ENCODE measurements at places on chromosomes 5 and 9.

- DNase-seq, result no peak
These were observed 28.9 kb downstream of the PLPP7 start for GRCh38 chr9:131318231-131319085.

- peak; percentile 1 for DNase-seq
These were observed 133.1 kb upstream of the POU5F2 start for GRCh38 chr5:93874491-93874890.

GRCh38 chr5:146623666-146624065 lies 107.7 kb upstream of the GPR151 start:
- no peak for DNase-seq

DNA sequence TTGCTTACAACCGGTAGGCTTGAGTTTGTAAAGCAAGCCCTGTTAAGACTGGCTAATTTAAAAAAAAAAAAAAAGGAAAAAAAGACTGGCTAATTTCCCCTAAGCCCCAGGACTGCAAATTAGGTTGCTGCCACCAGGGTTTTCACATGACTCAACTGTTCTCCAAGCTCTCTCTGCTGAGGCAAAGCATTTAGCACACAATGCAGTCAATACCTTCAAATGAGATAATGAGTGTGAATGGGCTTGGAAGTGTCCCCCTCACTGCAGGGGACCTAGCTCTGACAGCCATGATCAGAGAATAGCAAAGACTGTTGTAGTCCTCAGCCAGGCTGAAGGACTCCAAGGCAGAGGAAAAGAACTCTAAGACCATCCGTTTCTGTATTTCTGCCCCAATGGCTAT lies 42.8 kb upstream of the ZSWIM6 start:
- DNase-seq, result no peak

DNA sequence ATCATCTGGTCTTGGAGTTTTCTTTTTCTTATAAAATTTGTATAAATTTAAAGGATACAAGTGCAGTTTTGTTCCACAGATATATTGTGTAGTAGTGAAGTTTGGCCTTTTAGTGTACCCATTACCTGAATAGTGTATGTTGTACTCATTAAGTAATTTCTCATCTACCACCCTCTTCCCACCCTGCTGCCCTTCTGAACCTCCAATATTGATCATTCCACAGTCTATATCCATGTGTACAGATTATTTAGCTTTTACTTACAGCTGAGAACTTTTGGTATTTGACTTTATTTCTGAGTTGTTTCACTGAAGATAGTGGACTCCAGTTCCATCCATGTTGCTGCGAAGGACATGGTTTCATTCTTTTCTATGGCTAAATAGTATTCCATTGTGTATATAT lies 63.1 kb upstream of the NR3C1 start:
- no peak for DNase-seq

DNA sequence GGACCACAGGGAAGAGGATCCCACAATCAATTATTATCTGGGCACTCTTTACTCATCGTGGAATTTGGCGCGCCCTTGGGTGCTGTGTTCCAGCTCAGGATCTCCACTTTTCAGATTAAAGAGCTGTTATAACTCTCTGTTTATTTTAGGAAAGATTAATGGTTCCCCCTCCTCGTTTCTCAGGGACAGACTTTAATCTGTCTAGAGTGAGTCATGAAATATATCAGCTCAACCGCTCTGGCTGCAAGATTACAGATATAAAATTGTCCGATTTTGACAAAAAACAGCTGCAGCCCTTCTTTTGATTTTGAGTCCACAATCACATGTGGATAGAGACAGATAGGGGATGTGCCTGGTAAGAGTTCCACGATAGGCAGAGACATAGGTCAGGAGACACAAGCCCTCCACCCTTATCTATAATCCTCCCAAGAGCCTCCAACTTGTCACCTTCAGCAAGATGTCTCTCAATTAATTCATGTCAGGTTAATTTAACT lies 77.6 kb upstream of the ANKRD55 start:
- DNase-seq, result no peak

DNA sequence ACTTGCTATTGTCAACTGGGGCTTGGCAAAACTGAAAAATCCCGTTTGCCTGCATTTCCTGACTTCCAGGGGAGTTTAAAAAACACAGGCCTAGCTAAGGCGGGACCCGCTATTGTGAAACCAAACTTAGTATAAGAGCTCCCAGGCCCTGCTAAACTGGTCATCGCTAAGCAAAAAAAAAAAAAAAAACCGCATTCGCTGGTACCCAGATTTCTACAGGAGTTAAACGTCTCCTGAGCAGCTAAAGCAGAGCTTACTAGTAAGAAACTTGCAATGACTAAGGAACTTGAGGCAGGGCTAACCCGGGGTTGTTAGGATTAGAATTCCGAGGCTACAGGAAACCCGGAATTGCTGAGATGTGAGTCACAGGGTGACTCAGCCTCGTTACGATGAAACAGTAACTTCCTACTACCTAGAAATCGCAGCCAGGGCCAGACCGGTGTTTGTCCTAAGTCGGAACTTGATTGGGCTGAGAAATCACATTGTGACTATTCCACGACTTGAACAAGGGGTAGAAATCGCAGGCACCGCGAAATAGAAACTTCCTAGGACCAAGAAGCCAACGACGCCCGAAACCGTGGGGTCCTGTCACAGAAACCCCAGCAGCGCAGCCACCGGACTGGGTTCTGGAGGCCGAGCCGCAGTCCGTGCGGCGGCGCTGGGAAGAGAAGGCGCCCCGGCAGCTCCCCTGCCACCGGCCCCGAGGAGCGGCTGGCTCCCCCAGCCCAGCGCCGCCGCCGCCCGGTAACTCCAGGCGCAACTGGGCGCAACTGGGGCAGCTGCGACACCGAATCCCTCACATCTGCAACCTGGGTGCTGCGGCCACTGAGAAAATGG lies 89.4 kb downstream of the ANXA2R start:
- DNase-seq, result peak; percentile 87

GRCh38 chr5:175123542-175123941 lies 320.4 kb downstream of the DRD1 start:
- no peak for DNase-seq

Measured in activated CD4-positive, alpha-beta T cell treated with anti-CD3 and anti-CD28 coated beads, Interleukin-2, Interleukin-4, amounts not matched to agents 100 ng/mL and 50 ng/mL, durations not matched to agents 16 hours and 8 hours (primary cell).